Uterus (tissue), 4 donors: ENCODE measurements at places on chromosomes 7 and 10. TPM values are rescaled to one million over a fixed set of nuclear protein-coding genes. Genes with fewer than 3 reads are reported as not detected.

DNA sequence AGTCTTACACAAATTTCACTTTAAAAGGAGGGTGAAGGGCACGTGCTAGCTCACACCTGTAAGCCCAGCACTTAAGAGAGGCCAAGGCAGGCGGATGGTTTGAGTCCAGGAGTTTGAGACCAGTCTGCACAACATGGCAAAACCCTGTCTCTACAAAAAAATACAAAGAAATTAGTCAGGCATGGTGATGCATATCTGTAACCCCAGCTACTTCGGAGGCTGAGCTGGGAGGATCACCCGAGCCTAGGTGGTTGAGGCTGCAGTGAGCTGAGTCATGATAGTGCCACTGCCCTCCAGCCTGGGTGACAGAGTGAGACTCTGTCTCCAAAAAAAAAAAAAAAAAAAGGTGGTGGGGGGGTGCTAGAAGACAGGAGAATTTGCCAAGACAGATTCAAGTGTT, 237.3 kb upstream of the KLF14 start:
- DNase-seq = no peak
- no peaks in the 10 kb centered on the region for H3K36me3 ChIP-seq
- H3K27ac ChIP-seq = peak overlapping the region; percentile 38
- no peak overlapping the region for H3K4me3 ChIP-seq
- no peaks in the 10 kb centered on the region for H3K27me3 ChIP-seq
- no peaks in the 10 kb centered on the region for H3K4me1 ChIP-seq

GRCh38 chr10:10804998-10805740, 212.5 kb upstream of the CELF2 start:
- H3K4me1 ChIP-seq = no peaks in the 10 kb centered on the region
- H3K4me3 ChIP-seq = no peak overlapping the region
- no peaks in the 10 kb centered on the region for H3K36me3 ChIP-seq
- no peak for DNase-seq
- H3K27ac ChIP-seq = peak overlapping the region; percentile 35

- H3K27ac ChIP-seq = peak overlapping the region; percentile 92
- H3K4me1 ChIP-seq = peaks cover 33% of the 10 kb centered on the region
- no peak for DNase-seq
- no peaks in the 10 kb centered on the region for H3K36me3 ChIP-seq
Observed at GRCh38 chr10:72257051-72257892, 16.5 kb upstream of the DDIT4 start.

The MBL2 gene
- total RNA-seq = not detected

DNA sequence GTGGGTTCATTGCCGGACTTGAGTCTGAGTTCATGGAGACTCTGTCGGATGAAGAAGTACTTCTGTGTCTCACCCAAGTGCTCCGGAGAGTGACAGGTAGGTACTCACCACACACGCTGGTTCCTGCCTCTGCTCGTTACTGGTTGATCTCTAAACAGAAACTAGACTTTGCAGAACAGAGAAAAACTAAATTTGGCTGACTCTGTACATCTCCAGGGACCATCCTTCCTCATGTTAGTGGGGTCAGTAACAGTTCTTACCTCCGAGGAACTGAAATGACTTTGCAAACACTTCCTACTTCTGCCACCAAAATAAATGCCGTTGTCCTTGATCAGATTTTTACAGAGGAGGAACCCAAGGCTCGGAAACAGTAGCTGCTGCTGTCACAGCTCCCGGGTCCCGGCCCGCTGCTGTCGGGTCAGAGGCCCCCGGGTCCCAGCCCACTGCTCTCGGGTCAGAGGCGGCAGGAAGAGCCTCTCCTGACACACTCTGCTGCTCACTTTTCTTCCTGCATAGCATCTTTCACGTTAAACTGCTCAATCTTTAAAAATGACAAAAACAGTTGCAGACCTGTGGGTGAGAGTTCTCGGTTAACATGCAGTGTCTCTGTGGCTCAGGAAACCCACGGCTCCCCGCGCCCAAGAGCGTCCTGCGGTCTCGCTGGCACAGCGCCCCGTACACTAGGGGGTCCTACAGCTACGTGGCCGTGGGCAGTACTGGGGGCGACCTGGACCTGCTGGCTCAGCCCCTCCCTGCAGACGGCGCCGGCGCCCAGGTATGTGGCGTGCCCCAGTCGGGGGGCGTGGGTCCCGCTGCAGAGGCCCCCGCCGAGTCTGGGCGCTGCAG, 4.8 kb upstream of the MTG1 start:
- no peak overlapping the region for H3K27ac ChIP-seq

DNA sequence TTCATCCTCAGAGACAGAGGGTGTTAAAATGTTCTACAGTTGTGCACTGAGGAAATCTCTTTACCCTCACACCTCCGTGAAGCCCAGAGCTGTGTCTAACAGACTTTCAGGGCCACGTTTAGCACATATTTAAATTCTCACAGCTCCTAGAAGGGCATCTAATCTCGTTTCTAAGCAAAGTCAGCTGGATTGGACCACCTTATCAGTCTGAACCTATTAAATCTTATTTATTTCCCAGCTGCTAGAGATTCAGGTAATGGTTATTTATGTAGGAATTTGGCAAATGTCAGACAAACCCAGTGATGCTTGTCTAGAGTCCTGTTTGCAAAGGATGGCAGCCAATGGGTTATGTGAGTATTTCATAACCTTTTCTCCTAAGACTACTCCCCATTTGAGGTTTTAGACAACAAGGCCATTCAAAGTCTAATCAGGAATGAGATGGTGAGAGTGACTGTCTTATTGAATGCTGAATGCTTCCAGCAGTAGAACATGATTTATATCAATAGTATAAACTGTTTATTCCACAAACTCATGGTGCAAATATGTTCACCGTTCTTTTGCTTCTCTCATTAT, 54.8 kb upstream of the EXOC4 start:
- H3K27me3 ChIP-seq = no peaks in the 10 kb centered on the region
- no peaks in the 10 kb centered on the region for H3K36me3 ChIP-seq
- DNase-seq = no peak
- no peak overlapping the region for H3K4me3 ChIP-seq
- H3K4me1 ChIP-seq = no peaks in the 10 kb centered on the region

DNA sequence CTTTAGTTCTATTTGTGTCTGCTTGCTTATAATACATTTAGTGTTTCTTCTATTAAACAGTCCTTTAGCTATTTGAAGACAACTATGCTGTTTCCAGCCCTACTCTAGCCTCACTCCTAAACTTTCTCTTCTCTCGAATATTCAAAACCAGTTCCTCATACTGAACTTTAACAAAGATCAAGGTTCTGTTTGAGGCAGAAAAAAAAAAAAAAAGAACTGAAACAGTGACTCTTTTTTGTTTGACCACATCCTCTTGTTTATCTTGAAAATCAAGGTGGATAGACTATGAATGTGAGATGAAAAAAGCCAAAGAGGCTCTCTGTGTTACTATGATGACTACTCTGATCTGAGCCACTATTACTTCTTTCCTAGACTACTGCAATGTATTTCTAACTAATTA, 154.3 kb downstream of the ZNF365 start:
- no peak overlapping the region for H3K4me3 ChIP-seq
- DNase-seq = no peak
- no peaks in the 10 kb centered on the region for H3K27me3 ChIP-seq
- H3K36me3 ChIP-seq = no peaks in the 10 kb centered on the region
- no peak overlapping the region for H3K27ac ChIP-seq

DNA sequence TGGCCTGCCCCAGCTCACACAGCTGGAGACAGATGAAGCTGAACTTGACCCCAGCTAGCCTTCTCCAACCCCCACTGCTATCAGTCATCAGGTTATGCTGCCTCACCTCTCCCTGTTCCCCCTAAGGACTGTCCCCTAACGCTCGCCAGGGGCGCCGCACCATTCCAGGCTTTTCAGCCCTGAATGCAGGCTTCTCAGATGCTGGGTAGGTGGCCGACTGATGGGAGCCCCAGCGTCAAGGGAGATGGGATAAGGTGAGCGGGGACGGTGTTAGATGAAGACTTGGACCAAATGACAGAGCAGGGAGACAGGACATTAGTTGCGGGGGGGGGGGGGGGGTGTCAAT, 15.8 kb upstream of the OPALIN start:
- peaks cover 4% of the 10 kb centered on the region for H3K4me1 ChIP-seq
- H3K4me3 ChIP-seq = no peak overlapping the region
- no peaks in the 10 kb centered on the region for H3K27me3 ChIP-seq
- no peaks in the 10 kb centered on the region for H3K36me3 ChIP-seq

DNA sequence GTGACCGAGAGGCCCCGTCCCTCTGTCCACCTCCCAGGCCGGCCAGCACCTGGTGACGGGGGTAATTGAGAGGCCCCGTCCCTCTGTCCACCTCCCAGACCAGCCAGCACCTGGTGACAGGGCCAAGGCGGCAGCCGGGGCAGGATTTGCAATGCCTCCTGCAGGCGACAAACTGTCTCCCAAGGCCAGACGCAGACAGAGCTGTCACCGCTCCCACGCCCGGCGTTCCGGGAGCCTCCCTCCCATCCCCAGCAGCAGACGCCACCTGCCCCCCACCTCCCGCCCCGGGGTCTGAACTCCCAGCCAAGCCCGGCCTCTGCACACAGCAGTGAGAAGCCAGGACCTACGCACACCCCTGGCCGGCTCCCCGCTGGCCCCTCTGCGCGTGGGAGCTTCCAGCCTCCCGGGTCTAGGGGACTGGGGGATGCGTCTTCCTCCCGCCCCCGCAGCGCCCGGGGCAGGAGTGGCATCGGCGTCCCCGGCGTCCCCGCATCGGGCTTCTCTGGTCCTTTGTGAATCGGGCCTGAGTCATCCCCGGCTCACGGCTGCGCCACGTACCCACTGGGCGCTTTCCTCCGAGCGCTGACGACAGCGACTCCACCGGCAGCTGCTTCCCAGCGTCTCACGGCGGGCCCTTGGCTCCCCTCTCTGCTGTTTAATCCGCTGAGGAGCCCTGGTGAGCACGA, 95.1 kb upstream of the DIP2C start:
- H3K4me3 ChIP-seq = peak overlapping the region; percentile 3
- no peaks in the 10 kb centered on the region for H3K27me3 ChIP-seq
- H3K36me3 ChIP-seq = no peaks in the 10 kb centered on the region

The TFPI2 gene
- 10.5 TPM for total RNA-seq

The LRRC17 gene
- total RNA-seq = 2.0 TPM

DNA sequence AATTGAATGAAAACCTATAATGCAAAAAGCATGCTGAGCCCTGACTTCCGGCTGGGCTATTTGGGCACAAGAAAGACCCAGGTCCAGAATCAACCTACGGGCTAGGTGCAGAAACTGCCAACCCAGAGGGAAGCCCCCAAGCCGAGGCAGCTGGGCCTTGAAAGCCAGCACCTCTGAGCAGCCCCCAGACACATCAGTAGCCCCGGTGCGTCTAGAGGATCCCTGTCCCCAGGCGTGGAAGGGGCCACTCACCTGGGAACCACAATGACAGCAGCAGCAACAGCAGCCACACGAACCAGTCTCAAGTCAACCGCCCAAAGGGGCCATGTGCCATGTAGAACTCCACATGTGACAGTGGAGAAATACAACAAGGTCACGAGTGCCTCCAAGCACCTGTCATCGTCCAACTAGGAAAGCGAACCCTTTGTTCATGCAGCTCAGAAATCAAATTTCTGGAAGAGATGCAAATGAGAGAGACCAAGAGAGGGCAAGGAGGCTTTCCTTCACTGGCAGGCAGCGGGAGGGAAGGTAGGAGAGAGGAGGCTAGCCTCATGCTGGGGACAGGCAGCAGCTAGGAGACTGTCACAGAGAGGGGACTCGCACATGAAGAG, 57.5 kb upstream of the CHST15 start:
- DNase-seq = no peak
- no peak overlapping the region for H3K27ac ChIP-seq
- H3K4me1 ChIP-seq = peaks cover 4% of the 10 kb centered on the region
- no peaks in the 10 kb centered on the region for H3K27me3 ChIP-seq
- H3K4me3 ChIP-seq = no peak overlapping the region

DNA sequence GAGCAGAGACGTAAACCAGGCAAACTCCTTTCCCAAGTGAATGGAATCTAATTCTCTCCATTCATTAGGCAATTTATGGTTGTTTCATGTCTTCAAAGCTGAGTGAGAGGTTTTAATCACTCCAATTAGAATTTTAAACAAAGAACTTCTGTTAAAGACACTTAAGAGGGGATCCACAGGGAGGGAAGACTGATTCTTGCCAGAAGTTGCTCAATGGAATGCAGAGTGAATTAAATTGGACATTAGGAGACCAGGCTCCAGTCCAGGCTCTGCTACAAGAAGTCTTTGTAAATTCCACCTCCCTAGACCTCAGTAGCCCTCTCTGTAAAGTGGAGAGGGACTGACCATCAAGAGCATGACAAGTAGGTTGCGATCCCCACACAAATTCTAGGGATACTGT, 130.7 kb upstream of the TMEM72 start:
- no peak for DNase-seq
- H3K4me1 ChIP-seq = no peaks in the 10 kb centered on the region
- H3K4me3 ChIP-seq = no peak overlapping the region
- no peak overlapping the region for H3K27ac ChIP-seq
- no peaks in the 10 kb centered on the region for H3K36me3 ChIP-seq
- H3K27me3 ChIP-seq = no peaks in the 10 kb centered on the region

DNA sequence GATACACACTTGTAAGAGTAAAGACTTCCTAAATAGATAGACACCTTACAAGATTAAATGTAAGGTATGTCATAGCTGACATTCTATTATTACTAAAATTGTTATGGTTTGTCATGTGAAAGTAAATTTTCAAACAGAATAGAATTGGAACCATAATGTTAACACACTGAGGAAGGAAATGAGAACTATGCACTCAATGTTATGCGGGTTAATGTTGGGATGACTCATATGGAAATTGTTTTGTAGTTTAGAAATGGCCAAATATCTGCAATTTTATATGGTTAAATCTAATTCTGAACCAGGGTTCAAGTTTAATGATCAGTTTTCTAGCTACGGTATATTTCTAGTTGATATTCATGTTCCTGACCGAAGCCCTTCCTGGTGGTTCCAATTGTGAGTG, 214.2 kb upstream of the ADO start:
- no peak overlapping the region for H3K4me3 ChIP-seq
- no peaks in the 10 kb centered on the region for H3K4me1 ChIP-seq
- H3K27ac ChIP-seq = no peak overlapping the region
- H3K36me3 ChIP-seq = no peaks in the 10 kb centered on the region
- H3K27me3 ChIP-seq = no peaks in the 10 kb centered on the region

The LBX1 gene
- total RNA-seq = not detected

GRCh38 chr7:91242097-91242844, 22.0 kb upstream of the FZD1 start:
- no peak for DNase-seq
- no peaks in the 10 kb centered on the region for H3K36me3 ChIP-seq
- no peak overlapping the region for H3K4me3 ChIP-seq
- H3K27me3 ChIP-seq = no peaks in the 10 kb centered on the region

DNA sequence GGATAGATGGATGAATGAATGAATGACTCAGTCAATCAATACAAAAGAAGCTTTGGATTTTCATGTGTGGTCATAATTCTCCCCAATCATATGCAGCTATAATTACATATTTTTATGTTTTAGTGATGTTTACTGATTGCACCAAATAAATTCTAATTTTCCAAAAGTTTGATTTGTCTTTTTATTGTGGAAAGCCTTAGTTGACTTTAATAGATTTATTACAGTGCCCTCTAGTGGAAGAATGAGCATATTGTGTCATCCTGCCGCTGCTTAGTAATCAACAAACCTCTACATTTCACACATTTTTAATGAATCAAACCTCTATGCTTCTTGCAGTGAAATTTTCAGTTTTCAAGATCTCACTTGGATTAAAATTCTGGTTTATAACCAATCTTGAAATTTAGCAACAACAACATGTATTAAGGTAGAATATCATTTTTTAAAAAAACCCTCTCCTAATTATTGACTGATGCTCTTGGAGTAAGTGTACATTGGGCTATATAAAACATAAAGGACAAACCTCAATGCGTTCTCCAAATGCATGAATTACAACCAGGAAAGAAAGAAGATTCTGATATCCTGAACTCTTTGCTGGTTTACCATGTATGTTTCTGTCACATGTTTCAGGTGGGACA, 55.6 kb upstream of the PNLIP start:
- DNase-seq = no peak
- H3K4me3 ChIP-seq = no peak overlapping the region
- H3K4me1 ChIP-seq = no peaks in the 10 kb centered on the region
